ENCODE measurements at places on chromosomes 6 and 20. TPM values are rescaled to one million over a fixed set of nuclear protein-coding genes. Genes with fewer than 3 reads are reported as not detected.

BMP2 gene
- 8.6 TPM for total RNA-seq

B4GALT5 gene
- 17.9 TPM for total RNA-seq

CNKSR3 gene
- 7.4 TPM for total RNA-seq

SLC17A3 gene
- total RNA-seq = not detected

BTNL2 gene
- total RNA-seq = not detected

KIAA0408 gene
- 4.7 TPM for total RNA-seq

ENPP3 gene
- total RNA-seq = 2.0 TPM

SLPI gene
- total RNA-seq = 431 TPM

DNA sequence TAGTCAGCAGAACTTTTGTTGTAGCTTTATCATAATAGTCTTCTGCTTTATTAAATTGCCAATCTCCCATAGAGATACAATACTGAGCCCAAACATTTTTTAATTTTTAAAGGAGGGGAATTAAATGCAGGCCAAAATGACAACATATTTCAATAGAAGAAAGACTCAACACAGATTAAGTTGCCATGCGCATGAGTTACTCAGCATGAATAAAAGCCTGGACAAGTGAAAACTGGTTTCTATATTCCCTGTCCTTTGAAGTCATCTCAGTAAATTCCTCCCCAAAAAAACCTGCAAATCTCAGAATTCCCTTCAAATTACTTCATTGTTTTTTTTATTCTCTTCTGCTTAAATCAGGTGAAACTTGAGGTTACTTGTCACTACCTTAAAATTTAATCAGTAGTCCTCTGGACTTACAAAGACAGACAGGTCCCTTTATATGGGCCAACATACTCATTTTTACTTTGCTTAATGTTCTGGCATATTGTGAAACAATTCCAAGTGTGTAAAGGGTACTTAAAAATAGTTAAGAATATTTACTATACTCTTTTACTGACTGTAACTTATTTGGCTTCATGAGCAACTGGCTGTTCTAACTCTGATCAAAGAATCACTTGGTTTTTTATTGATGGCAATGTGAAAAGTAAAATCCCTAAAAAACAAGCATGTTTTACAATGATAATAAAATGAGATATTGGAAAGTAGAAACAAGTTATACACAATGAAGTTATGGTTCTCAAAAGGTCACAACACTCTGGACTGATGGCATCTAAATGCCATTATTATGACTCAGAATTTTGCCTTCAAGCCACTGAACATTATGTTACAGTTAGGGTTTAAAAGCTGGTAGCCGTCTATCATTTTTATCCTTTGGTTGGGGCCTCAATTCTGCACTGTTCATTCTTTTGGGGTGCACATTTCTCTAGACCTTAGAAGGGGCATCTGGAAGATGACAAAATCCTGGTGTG lies 49.9 kb upstream of the COL21A1 start:
- H3K27ac ChIP-seq = no peak overlapping the region
- H3K4me1 ChIP-seq = peaks cover 20% of the 10 kb centered on the region

DNA sequence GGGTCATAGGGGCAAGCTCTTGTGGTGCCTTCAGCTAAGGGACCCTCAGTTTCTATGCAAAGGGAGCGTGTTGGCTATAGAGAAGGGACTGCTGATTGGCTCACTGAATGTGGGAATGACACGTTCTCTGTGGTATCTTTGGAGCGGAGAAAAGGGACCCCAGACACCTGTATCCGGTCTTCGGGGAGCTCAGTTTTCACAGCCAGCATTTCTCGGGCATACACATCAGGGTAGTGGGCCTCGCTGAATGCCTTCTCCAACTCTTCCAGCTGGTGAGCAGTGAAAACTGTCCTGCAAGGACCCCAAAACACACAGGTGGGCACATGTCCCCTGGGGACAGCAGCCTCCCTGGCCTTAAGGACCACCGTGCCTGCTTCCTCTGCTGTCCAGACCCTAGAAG lies 3.3 kb downstream of the VSX1 start:
- H3K4me1 ChIP-seq = peaks cover 28% of the 10 kb centered on the region
- no peaks in the 10 kb centered on the region for H3K36me3 ChIP-seq
- no peak overlapping the region for H3K4me3 ChIP-seq
- peaks cover 15% of the 10 kb centered on the region for H3K27me3 ChIP-seq
- DNase-seq = peak; percentile 52

- no peak overlapping the region for H3K4me3 ChIP-seq
- H3K4me1 ChIP-seq = peaks cover 12% of the 10 kb centered on the region
- H3K27ac ChIP-seq = no peak overlapping the region
- H3K36me3 ChIP-seq = no peaks in the 10 kb centered on the region
- no peak for DNase-seq
These were observed 39.0 kb downstream of the GMPR start for GRCh38 chr6:16277101-16277981.

GRCh38 chr6:155473741-155474140 lies 18.1 kb upstream of the NOX3 start:
- no peak overlapping the region for H3K4me3 ChIP-seq
- no peaks in the 10 kb centered on the region for H3K4me1 ChIP-seq
- no peaks in the 10 kb centered on the region for H3K36me3 ChIP-seq
- H3K27ac ChIP-seq = no peak overlapping the region
- no peaks in the 10 kb centered on the region for H3K27me3 ChIP-seq

DNA sequence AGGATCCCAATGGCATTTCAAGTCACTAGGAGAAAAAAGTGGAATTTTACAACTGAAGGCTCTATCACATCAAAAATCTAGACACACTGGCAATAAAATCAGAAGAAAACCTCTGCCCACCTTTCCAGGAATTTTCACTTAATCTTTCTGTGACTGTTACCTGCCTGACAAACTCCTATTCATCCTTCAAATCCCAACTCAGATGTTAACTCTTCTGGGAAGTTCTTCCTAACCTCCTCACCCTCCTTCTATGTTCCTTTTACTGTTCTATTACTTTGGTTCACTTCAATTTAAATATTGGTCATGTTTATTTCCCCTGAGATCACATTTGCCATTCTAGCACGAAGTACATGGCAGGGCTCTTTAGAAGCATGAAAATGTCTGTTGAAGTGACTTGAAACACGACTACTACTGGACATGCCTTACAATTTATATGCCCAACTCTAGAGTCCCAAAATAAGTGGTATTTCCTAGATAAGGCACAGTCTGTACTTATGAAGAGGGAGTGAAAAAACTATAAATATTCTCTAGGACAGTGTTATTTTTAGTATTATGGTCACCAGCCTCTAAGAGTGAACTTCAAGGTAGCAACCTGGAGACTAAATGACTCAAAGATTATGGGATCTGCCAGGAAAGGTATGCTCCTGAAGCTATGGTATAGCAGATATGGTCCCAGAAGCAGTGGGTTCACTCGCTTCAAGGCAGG lies 17.1 kb downstream of the CHD6 start:
- DNase-seq = no peak
- no peaks in the 10 kb centered on the region for H3K27me3 ChIP-seq
- no peak overlapping the region for H3K4me3 ChIP-seq

DNA sequence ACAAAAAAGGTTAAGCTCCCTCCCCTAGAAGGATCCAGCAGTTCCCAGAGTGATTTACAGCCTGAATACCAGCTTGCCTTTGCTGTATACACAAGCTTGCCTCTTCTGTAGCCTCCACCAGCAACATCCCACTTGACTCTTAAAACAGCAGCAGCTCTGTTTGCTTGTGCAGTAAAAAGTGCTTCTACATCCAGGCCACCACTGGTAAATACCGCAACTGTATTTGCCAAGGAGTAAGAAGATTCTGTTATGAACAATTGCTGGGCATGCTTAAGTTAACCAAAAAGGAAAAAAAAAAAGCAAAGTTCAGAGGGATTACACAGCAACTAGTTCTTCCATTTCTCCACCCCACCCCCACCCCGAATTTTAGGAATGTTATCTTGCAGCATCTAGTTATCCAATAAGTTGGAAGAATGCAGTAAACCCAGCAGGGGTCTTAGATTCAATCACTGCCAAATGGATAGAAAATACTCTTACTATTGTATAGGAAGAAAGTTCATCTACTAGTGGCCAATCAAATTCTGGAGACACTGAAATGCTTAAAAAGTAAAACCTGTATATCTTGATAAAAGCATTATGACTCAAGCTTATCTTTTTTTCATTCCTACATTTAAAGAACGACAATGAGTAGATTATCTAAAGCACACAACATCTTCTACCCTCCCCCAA lies 4.8 kb downstream of the SALL4 start:
- H3K4me1 ChIP-seq = peaks cover 25% of the 10 kb centered on the region
- H3K36me3 ChIP-seq = no peaks in the 10 kb centered on the region
- H3K27me3 ChIP-seq = peaks cover 11% of the 10 kb centered on the region
- H3K4me3 ChIP-seq = no peak overlapping the region

Data from vagina (tissue), 2 donors.